ENCODE measurements at places on chromosomes 1 and 21.

- DNase-seq = peak; percentile 42
These were observed 29.4 kb upstream of the KCNA10 start for GRCh38 chr1:110548381-110548780.

DNA sequence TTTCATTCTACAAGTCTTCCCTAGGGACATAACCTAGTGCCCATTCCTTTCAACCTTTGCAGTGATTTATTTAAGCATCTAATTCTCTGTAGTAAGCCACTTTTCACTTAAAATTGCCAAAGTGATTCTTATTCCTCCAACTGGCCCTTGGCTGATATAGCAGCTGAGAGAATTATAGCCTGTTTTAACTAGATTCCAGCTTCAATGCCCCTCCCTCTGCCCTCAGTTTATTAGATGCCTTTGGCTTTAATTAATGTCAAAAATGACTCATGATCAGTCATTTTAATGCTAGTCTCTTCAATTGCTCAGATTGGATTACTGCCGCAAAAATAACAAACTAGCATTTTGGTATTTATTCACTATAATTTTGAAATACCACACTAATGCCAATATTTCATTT lies 145.4 kb upstream of the KCTD3 start:
- DNase-seq = no peak

DNA sequence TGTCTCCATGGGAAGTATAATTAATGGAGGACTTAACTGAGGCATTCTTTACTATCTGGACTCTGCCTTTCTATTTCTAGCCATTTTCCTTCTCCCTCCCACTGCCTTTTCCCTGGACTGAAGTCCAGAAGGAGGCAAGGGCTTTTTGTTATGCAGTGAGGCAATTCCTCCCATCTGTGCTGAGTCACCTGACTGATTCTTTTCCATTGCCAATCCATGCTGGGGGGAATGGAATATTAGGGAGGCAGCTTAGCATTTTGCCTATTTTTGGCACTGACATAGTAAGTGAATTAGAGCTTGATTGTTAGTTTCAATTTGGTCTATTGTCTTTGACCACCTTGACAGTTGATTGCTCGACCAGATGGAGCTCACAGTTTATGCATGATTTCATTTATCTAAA lies 1000.6 kb upstream of the PRMT6 start:
- DNase-seq = no peak

- DNase-seq = no peak
These were observed 430.8 kb upstream of the C1orf87 start for GRCh38 chr1:60504206-60504840.
